ENCODE measurements at places on chromosomes 7 and 10.

- no peak for DNase-seq
These were observed 21.4 kb downstream of the ACBD7 start for GRCh38 chr10:15067154-15067553.

DNA sequence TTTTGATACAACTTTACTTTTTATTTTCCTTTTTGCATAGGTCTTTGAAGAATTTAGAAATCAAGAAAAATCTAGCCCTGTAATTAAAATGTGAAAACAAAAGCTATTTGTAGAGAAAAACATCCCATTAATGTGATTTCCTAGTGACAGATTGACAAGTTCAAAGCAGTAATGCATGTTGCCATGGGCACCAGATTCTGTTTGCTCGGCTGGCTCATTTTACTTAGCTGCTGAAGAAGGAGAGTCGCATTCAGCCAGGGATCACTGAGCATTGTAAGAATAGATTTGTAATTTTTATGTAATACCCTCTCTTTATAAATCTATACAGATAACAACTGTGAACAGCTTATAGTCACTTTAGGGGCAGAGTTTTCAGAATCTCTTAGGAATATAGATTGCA, 28.5 kb downstream of the DNAJB9 start:
- DNase-seq: no peak

DNA sequence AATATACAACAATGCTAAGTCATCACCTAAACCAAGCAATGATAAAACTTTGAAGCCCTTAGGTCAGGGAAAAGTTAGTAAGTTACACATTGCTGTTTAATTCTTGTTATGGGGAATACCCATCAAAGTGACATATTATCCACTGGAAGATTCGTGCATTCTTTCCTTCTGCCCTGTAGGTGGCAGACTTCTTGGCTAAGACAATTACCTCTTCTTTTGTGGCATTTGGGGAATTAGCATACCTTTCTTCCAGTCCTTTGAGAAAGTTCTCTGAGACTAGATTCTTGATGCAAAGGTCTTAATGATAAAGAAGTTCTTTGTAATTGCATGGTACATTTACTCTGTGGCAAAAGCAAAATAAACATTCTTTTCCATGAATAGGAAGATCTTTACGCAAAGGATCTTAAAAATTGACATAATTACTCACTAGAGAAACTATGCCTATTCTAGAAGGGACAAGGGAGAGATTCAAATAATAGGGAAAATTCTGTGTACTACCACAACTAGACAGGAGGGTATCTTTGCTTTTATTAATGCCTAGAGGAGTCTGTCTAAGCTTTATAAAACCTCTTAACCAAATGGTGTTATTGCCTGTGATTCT, 395.9 kb downstream of the GRM8 start:
- DNase-seq: no peak

DNA sequence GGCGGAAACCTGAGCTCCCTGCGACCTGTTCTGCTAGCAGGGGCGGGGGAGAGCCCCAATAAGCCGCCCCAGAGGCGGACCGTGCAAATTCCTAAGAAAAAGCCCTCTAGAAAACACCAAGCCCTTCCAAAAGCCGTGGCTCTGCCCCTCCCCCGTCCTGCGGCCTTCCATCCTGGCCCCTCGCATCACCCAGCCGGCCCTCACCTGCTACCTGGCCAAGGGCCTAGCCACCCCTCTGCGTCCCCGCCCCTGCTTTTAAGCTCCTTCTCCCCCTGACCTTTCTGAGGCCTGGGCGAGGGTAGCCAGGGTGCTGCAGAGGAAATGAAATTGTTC, 24.9 kb downstream of the SKIDA1 start:
- no peak for DNase-seq
